Hematopoietic multipotent progenitor cell treated with erythropoietin and hydrocortisone succinate and interleukin-3 and kit ligand, for 4 days (in vitro differentiated cells): ENCODE measurements at places on chromosomes 16 and 17.

DNA sequence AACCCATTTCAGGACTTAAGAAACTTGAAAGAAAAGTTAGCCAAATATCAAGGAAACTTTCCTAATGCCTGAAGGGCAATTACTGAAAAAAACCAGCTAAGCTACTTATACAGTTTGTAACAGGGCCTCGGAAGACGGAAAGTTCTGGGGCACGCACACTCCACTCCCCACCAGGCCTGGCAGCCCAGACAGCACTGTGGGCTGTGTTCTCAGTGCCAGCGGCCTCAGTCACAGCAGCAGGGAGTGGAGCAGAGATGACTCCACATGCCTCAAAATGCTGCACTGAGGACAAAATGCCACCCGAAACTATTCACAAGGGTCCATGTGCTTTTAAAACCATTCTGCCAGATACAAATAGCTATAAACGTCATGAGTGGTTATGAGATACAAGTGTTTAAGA is 6.3 kb upstream of the ECI1 start:
- DNase-seq, result no peak

DNA sequence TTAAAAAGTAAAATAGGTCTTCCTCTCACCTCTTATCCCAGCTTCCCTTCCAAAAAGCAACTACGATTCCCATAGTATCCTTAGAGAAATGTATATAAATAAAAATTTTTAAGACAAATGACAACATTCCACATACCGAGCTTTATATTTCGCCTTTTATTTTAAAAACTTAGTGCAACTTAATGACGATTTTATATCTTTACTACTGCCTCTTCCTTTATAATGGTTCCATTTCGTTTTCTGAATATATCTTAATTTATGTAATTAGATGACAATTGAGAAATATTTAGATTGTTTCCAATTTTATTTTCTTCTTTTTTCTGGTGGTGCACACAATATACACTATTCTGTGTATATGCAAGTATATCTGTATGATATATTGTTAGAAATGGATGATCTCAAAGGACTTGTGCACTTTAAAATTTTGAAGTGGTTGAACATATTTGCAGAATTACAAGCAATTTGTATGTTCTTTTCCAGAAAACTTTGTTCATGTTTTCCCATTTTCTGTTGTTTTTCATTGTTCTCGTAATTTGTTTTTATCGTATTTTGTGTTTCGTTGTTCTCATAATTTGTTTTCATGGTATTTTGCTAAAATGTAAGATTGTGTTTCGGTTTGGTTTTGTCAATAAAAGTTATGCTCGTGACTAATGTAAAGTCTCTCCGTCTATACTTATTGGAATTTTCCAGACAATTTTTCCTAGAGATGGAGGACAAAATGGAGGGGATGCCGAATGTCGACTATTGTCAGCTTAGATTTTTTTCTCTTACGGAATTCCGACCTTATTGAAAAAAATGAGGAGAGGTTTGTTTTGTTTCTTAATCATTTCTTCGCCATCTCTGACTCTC is 20.4 kb upstream of the HOXB13 start:
- DNase-seq, result no peak

DNA sequence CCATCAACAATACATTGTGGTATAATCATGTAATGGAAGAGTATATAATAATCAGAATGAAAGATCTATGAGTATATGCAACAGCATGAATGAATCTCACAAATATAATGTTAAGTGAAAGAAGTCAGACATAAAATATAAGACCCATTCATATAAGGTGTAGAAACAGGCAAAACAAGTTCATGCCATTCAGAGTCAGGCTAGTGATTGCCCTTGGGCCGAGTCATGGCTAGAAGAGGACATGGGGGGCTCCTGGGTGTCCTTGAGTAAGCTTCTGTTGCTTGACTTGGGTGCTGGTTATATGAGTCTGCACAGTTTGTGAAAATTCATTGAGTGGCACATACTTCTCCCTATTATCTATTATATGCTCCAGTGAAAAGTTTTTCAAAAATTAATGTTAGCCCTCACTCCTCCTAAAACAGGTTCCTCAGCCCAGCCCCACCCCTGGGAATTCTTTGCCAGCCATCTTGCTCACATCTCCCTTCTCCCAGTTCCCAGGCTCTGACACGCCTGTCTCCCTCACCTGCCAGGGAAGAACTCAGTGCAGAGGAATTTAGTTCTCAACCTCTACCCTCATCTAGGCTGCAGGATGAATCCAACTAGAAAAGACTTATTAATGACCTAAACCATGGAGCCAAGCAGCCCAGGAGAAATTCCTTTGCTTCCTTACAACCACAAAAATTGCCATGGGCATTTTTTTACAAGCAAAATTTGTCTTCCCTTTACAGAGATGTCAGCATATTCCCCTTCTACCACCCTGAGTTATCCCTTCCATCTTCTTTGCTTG is 52.4 kb upstream of the NFAT5 start:
- DNase-seq, result no peak

- no peak for DNase-seq
Measured at GRCh38 chr17:55093353-55093752, 124.8 kb downstream of the STXBP4 start.

- no peak for DNase-seq
Measured at GRCh38 chr16:77442078-77442477, 7.2 kb upstream of the ADAMTS18 start.
